Fibroblast of skin of right biceps (primary cell): ENCODE measurements at places on chromosomes 6 and 20.

GRCh38 chr20:14538433-14538832 lies 201.0 kb upstream of the FLRT3 start:
- no peak for DNase-seq

DNA sequence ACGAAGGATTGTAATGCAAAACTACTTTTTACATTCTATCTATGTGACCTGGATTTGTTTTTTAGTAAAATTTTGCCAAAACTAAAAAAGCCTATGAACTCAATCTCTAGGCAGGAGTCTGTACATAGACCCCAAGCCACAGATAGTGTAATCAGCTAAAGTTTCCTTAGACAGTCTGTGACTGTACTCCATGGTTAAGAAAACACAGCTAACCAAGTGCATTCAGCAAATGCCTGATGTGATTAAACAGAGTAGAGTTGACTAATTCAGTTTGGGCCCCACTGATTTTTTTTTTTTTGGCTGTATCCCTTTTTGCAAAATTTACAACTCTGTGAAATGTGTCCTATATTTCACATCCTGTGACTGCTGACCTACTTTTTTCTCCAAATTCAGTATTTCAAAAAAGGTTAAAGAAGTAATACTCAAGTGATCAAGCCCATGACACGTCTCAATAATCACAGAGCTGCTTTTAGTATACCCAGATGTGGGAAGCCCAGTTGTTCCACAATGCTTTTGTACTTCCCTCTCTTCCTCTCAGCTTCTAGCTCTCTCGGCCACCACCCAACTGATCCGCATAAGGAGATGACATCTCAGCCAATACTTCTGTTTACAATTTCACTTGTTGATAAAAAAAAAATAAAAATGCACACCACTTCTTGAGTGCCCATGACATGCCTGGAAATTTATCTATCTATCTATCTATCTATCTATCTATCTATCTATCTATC lies 108.8 kb upstream of the TBX18 start:
- DNase-seq: peak; percentile 30

DNA sequence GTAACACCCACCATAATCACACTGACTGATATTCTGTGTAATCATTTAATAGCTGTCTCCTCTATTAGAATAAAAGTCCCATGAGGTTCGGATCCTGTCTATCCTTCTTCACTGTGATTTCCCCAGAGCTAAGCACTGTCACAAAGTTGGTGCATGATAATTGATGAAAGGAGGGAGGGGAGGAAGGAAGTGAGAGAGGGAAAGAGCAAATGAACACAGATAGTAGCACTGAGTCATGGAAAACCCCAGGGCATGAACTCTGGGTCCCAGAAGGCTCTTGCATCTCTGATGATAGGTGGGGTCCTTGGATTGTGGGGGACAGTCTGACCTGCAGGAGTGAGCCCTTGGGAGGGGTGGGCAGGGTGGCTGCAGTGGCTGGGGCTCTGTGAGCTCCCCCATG lies 294.1 kb downstream of the LRFN2 start:
- DNase-seq: no peak

DNA sequence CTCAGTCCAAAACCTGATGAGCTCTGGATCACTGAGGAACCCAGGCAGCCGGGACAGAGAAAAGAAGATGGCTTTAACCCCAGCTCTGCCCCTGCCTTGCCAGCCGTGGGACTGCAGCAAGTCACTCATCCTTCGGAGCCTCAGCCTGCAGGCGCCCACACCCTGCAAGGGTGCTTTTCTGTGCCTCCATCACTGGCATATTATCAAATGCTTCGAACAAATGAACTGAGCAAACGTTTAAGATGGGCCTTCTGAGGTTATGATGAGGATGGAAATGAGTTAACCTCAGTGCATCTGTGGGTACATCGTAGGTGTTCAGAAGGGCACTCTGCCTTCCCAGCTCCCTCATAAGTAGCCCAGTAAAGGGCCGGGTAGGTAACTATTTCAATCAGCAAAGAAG lies 79.0 kb downstream of the NFATC2 start:
- no peak for DNase-seq

- no peak for DNase-seq
These were observed 29.3 kb upstream of the OVOL2 start for GRCh38 chr20:18087054-18087453.

- DNase-seq: no peak
These were observed 57.4 kb downstream of the RNASET2 start for GRCh38 chr6:166898910-166899309.

GRCh38 chr6:145332011-145332410 lies 403.3 kb downstream of the EPM2A start:
- DNase-seq: no peak

GRCh38 chr6:82365016-82365795 lies 1.6 kb downstream of the TPBG start:
- peak; percentile 18 for DNase-seq

DNA sequence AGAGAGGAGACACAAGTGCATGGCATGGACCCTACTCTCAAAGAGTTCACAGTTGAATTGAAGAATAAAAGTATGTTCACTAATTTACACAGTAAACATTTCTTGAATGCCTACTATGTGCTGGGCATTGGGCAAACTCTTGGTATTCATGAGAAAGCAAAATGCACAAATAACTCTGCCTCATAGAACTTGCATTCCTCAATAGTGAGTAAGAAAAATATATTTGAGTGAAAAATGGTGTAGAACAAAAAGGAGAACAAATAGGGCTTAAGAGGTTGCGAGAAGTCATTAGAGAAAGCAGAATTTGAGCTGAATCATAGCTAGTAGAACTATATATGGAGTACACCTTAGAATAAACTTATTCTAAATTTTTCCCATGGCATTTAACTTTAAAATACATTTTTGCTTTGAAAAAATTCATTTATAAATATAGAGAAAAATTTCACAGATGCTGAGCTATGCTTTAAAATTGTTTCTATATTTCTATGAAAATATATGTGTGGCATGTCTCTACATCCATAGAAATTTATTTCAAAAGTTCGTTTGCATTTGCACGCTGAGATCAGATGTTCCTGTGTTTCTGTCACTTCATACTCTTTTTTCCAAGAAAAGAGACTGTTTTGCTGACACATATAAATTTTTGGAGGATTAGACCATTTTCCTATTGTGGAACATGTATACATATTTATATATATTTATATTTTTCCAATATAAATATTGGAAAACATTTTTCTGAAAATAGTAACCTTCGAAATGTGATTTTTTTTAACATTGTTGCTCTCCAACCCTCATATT lies 236.1 kb downstream of the KCNQ5 start:
- peak; percentile 54 for DNase-seq
